ENCODE measurements at places on chromosomes 6 and 20.

GRCh38 chr20:63703976-63704748 lies 3.6 kb downstream of the ARFRP1 start:
- DNase-seq: no peak

DNA sequence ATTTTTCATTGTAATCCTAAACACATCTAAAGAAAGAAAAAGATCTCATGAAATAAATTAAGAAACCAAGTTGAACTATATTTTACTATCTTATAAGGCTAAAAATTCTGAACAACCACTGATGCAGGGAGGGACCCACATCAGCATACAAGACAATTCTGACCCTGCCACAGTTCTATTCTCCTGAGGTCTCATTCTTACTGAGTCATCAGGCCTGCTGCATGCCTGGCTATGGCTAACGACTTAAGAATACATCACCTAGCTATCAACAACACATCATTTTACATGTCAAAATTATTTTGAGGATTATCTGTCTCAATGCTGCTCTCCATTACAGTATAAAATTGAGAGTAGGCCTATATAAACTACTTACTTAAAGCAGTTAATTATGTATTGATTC lies 52.9 kb downstream of the FBXL4 start:
- DNase-seq: no peak

DNA sequence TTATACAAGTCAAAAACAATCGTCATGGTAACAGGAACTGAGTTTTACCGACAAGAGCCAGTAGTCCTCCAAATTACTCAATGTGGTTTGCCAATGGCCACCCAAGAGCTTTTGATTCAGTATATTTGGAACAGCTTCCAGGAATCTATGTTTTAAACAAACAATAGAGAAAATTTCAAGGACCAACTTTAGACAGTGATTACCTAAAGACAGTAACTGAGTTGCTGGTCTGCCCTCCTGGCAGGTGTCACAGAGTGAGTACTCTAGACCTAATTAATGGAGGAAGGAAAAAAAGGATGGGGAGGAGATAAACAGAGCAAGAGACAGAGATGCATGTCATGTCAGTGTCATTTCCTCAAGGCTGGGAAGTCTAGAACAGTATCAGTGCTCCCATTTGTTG lies 361.3 kb upstream of the BTBD3 start:
- DNase-seq: no peak

DNA sequence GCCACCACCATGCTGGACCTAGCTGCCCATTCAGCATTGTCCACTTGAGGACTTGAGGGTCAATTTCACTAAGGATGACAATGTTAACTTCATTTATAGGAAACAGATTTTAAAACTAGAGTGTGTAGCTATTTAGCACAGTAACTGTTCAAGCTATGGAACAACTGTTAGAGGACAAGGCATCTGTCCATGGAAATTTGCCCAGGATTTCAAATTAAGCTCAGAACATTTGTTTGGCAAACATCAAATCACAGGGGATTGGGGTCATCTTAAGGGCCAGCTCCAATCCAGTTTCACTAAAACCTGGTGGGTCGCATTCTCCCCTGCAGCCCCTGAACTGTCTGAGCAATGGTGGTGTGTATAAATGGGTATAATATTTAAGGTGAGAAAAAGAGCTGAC lies 35.1 kb downstream of the PM20D2 start:
- no peak for DNase-seq

- no peak for DNase-seq
Observed at GRCh38 chr20:17611540-17612286, 41.8 kb downstream of the DSTN start.

DNA sequence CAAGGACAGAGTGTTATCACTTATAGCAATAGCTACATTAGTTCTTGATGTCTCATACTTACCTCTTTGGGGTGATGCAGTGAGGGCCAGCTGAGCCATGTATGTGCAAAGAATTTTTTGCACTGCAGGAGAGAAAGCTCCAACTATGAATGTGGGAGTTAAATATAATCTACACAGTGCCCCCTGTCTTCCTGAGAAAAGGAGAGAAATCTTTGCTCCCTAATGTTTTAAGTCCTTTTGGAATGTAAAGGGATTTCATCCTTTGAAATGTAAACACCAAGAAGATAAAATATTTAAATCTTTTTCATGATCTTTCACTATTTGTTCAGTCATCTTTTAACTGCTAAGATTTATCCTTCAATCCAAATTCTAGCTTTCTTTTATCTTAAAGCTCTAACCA lies 822.1 kb downstream of the TENT5A start:
- no peak for DNase-seq

DNA sequence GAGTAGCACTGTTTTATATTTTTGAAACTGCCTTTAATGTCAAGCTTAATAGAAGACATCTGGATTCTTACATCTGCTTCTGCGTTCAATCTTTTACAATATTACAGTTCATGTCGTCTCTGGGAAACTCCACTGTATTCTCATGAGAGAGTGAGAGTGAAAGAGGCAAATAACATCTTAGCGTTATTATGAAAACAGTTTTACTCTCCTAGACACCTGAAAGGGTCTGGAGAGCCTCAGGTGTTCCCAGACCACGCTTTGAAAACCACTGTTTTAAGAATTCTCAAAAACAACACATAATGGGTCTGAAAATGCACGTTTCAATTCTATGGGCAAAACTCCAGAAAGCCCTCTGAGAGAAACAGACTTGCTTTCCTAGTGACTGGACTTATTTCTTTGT lies 63.3 kb downstream of the ARHGAP18 start:
- no peak for DNase-seq

- no peak for DNase-seq
Observed at GRCh38 chr20:23442436-23442835, 3.0 kb downstream of the CSTL1 start.

- DNase-seq: no peak
Observed at GRCh38 chr6:149733089-149733720, 13.1 kb downstream of the NUP43 start.

GRCh38 chr6:11197175-11197536 lies 35.3 kb downstream of the NEDD9 start:
- no peak for DNase-seq

GRCh38 chr6:148274809-148275208 lies 67.8 kb upstream of the SASH1 start:
- DNase-seq: no peak

GRCh38 chr6:168061269-168062210 lies 17.5 kb downstream of the FRMD1 start:
- no peak for DNase-seq

DNA sequence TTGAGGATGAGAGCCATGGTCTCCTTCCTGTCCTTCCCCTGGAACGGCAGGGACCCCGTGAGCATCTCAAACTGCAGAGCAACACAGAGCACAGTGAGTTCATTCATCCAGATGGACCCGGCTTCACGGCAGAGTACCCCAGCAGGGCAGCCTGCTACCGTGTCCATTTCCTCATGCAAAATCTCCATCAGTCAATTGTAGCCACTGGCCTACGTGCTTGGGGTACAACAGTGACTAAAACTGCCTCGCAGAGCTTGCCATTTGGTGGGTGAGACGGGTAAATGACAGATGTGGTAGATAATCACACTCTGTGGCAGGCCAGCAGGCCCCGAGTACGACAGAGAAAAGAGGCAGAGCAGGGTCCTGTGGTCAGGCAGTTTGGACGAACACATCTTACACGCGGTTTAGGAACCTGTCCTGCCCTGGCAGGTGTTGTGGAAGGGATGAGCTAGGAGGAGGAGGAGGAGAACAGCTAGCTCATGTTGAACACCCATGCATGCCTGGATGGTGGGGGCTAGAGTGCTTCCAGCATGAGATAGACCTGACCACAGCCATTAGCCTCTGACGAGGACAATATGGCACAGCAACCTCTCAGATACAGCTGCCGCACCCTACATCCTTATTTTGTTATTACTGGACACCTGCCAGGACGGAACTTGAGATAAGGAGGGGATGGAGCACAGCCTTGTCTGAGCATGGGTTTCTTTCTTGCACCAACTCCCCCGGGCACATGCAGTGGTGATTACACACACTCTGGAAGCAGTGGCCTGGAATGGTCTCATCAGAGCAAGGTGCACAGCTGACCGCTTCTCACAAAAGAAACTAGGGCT lies 95.6 kb downstream of the RAMACL start:
- DNase-seq: no peak

DNA sequence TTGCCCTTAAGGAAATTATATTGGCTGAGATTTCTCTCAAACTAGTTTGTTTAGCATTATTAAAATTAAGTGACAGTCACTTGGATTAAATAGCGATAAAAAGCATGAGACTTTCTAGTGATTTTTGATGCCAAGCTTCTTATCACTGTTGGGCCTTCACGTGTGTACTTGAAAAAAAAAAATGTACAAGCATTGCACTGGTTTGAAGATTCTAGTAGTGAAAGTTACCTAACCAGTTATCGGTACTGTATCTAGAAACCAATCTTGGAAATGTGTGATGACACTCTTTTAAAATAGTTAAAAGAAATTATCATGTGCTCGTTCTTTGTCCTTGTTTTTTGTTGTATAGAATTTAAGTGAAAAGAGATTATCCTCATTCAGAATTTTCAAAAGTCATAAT lies 102.1 kb downstream of the SCAF8 start:
- DNase-seq: no peak

- DNase-seq: no peak
Observed at GRCh38 chr6:89073840-89074239, 6.7 kb upstream of the PNRC1 start.

DNA sequence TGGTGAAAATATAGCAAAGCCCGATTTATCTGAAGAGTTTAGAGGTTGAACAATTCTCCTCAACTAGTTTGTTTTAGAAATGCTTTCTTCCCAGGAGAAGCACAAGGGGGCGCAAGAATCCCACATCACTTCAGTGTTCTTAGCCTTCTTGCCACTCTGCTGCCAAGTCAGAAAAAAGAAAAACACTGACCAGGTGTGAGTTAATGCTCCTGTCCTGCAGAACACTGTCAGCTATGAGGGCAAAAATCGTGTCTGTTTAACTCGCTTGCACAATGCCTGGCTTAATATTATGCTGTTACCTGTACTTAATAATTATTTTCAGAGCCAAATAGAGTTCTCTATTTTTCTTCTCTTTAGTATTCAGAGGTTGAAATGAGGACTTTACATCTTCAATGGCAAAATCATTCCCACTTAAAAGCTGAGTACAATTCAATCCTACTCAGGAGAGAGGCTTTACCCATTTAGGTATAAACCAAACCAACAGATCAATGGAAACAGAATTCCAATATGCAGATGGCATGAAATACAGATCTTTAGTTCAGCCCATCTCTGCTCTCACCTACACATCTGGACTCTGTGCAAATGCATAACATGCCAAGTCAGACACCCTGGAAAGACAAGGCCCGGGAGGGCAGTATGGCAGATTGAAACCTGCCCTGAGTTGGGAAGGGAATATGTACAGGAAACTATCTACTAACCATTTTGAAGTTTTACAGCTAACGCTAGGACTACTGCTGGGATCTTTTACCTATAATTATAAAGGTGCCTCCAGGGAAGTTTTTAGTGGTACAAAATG lies 71.4 kb upstream of the TULP1 start:
- DNase-seq: no peak

All from GOT3 (cell line).